Aorta (tissue), 5 donors: ENCODE measurements at places on chromosomes 7 and 10. TPM values are rescaled to one million over a fixed set of nuclear protein-coding genes. Genes with fewer than 3 reads are reported as not detected.
A peak's percentile ranks its signal among the peaks of the same experiment; 100 is the strongest.

RNF32 gene
- 0.72 TPM for total RNA-seq

- peak; percentile 93 for DNase-seq
Measured at GRCh38 chr10:97072851-97073665, 112.7 kb downstream of the SLIT1 start.

DNA sequence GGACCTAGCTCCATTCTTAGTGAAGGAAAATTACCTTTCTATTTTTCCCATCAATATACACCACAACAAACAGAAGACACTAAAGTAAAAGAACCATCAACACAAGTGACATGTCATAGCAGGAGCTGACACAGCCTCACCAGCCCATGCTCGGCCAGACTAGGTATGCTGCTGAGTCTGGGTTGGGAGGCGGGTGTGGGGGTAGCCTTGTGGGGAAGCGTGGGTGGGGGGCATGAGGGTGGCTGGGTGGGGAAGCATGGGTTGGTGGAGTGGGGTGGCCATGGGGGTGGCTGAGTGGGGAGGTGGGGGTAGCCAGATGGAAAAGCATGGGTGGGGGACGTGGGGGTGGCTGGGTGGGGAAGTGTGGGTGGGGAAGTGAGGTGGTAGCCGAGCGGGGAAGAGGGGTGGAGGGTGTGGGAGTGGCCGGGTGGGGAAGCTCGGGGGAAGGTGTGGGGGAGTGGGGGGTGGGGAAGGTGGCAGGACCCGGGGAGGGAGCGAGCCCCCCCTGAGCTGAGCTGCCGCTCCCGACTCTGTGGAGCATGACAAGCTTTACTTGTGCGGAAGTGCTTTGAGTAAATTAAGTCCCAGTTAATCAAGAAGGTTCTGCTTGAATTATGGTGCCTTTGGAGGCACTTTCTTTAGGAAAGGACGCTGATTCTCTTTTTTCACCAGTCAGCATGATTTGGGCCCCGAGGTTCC lies 294.6 kb upstream of the ZNF32 start:
- no peak for DNase-seq

DNA sequence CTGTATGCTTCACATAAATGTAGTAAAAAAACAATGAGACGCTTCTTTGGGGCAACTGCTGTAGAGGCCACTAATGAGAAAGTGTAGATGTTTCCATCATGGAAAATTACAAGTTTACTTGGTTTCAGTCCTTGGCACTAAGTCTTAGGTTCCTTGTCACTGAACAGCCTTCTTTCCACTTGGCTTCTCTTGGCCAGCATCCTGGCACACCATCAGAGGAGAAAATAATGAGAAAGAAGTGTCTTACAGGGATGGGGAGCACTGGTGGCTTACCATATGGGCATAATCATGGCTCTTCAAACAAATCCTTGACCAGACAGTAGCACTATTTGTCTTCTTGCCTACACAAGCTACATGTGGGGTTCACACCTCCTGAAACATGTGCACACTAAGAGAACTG lies 22.5 kb upstream of the SH3PXD2A start:
- no peak for DNase-seq

DNA sequence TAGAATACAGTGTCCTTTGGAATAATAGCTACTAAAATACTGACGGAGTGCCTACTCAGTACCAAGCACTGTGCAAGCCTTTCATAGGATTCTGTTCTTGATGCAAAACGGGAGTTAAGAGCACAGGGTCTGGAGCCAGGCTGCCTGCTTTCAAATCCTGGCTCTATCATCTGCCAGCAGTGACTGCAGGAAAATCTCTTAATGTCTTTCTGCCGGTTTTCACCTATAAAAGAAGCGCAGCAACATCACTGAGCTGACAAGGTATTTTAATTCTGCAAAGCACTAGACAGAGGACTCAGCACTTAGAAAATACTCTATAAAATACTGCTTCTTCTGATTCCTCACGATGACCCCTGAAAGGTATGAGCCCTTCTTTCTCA lies 659 bp downstream of the FIGNL1 start:
- no peak for DNase-seq
